CD4-positive, alpha-beta T cell (primary cell): ENCODE measurements at places on chromosomes 4 and X.

- no peak for DNase-seq
Measured at GRCh38 chrX:150352581-150352980, 10.5 kb upstream of the MAMLD1 start.

DNA sequence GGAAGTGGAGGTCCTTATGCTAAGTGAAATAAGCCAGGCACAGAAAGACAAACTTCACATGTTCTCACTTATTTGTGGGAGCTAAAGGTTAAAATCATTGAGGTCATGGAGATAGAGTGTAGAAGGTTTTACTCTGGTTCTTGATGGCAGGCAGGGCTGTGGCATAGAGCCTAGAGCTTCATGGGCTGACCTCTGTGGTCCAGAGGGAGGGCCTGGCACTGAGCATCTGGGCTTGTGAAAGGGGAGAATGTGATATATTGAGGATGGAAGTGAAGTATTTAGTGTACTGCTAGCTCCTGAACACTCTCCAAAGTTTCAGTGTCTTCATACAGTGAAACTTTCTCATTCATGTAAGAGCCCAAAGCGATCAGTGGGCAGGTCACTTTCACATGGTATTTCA lies 71.3 kb upstream of the ANXA3 start:
- DNase-seq, result no peak

GRCh38 chr4:16588149-16588548 lies 310.3 kb downstream of the LDB2 start:
- no peak for DNase-seq

DNA sequence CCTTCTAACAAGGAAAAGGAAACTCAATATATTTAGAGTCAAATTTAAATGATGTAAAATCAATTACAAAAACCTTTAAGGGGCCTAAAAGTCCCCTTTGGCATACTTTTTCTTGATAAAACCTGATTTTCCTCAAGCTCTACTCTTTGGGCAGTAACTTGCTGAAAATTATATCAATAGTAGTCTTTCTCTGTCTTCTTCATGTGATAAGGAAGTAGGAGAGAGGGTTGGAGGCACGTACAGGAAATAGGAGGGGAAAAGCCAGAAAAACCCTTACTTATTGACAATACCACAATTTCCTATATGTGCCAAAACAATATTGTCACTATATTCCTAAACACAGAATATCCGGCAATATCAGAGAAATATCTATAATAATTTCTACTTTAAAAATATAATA lies 9.6 kb downstream of the RHOH start:
- DNase-seq, result no peak

DNA sequence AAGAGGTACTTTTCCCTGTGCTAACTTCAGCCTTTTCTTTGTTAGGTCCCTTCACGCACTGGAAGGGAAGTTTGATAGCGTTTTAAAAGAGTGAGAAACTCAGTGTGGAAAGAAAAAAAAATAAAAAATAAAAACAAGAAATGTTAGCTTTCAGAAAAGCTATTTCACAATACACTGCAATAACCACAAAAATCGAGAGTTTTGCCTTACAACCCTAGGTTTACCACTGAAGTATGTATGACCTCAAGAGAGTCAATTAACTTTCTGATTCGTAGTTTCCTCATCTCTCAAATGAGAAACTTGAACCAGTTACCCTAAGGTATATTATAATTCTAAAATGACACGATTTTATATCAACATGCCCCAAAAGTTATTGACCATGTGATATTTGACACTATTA lies 93.9 kb upstream of the JADE1 start:
- no peak for DNase-seq

GRCh38 chr4:31187979-31188378 lies 467.8 kb downstream of the PCDH7 start:
- no peak for DNase-seq

- no peak for DNase-seq
Measured at GRCh38 chrX:123648028-123648810, 84.6 kb downstream of the THOC2 start.

GRCh38 chrX:152892999-152893891 lies 4.6 kb upstream of the ZNF185 start:
- no peak for DNase-seq

DNA sequence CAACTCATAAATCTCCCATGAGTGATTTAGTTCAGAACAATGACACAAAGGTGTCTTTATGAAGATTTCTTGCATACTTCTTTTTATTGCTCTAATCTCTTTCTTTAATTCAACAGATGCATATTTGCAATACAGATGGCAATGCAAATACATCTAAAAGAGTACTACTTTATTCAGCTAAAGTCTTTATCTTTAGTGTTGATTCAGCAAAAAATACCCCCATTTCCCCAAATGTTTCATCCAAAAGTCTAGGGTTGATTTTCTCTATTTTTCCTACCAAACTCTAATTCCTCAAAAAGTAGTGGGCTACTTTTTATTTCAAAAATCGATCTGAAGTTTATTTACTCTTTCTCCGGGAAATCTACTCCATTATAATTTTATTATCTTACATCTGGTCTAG lies 1055.2 kb downstream of the STIM2 start:
- no peak for DNase-seq

- DNase-seq, result no peak
Measured at GRCh38 chrX:154739952-154740465, 10.9 kb downstream of the GAB3 start.

- DNase-seq, result no peak
Measured at GRCh38 chrX:40552768-40553167, 28.0 kb upstream of the ATP6AP2 start.

DNA sequence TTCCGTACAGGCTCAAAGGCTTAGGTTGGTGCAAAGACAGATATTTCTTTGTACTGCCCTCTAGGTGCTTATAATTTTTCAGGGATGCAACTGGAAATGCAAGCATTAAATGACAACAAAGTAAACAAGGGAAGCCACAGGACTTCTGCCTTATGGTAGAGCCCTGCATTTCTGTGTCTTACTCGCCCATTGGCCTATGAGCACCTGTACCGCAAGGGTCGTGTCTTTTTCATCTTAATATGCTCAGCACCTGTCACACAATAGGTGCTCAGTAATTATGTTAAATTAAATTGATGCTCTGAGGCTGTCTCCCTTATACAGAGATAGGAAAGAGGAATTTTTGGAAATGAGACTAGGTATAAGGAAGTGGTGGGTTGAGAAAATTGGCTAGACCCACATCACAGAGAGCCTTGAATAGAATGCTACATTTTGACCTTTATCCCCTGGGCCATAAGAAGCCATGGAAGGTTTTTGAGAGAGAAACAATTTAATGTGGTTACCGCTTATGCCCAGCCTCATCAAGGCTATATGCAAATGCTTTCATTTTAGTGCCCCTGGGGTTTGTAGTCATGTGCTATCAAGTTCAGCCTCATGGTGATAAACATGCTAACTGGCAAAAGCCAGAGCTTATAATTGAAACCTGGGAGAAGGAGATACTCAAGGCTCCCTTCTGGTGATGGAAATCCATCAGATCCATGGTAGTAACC lies 16.3 kb downstream of the VSIG4 start:
- DNase-seq, result no peak

GRCh38 chrX:51876441-51876840 lies 17.0 kb upstream of the MAGED1 start:
- no peak for DNase-seq

DNA sequence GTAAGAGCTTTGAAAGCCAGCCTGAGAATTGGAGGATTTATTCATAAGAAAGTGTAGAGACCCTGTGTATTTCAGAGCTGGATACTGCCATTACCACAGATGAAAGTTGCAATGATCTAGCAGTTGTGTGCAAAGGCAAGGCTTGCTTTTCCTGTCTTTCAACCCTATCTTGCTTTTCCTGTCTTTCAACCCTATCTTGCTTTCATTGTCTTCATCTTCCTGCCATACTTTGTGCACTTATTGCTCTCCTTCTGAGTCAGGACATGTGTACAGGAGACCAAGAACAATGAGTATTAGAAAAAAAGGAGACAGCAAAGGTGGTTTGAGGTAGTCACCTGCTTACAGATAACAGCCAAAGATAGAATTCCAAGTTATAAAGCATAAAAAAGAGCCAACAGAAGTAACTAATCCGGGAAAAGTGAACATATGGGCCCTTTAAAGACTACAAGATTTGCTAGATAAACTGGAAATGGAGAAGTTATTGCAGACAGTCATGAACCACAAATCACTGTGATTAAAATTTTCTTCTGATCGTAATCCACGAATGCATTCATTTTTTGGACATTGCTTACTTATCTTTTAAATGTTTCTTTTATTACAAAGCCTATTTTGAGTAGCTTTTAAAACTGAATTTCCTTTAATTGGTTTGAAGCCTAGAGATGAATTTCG lies 17.2 kb downstream of the C1QTNF7 start:
- no peak for DNase-seq

GRCh38 chr4:126679303-126679702 lies 953.5 kb upstream of the INTU start:
- DNase-seq, result no peak

DNA sequence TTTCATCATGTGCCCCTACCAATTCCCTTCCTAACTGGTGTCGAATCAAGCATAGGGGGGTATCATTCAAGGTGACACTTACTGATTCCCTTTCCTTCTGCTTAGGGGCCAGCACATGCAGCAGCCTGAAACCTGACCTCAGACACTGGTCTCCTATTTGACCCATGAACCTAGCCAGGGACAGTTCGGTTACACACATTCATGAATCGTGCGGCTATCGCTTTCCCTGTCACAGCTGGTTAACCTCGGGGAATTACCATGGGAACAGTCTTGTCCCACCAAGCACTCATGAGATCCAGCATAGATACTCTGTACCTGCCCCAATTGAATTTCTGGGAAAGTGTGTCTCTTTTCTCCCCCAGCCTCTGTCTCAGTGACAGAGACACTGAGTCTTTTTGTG lies 140.4 kb downstream of the ZNF674 start:
- no peak for DNase-seq

DNA sequence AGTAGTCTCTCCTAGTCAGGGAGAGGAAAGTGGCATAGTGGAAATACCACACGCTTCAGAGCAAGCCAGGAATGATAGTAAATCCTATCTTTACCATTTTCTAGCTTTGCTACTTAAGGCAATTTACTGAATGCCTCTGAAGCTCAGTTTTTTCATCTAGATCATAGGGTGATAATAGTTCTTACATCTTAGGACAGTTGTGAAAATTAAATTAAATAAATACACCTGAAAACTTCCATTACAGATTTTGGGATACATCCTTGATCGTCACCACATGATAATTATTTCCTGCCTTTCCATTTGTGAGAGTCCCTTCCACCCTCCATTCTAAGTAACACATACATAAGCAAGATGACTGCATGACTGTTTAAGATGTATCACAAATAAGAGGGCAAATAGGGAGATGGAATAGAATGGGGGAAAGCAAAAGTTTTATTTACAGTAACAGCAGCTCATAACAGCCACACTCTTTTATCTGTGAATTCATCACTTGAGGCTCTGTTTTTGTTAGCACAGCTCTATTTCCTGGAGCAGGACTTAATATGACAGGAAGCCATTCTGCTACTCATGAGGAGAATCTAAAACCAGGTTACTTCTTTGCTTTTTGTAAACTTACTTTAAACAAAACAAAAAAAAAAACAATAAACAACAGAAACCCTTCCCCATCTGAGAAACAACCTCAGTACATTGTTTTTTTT lies 13.4 kb downstream of the P2RY10 start:
- DNase-seq, result no peak

- DNase-seq, result no peak
Measured at GRCh38 chr4:119841361-119841760, 212.8 kb upstream of the PDE5A start.

- DNase-seq, result no peak
Measured at GRCh38 chr4:101239665-101240064, 107.7 kb downstream of the PPP3CA start.

DNA sequence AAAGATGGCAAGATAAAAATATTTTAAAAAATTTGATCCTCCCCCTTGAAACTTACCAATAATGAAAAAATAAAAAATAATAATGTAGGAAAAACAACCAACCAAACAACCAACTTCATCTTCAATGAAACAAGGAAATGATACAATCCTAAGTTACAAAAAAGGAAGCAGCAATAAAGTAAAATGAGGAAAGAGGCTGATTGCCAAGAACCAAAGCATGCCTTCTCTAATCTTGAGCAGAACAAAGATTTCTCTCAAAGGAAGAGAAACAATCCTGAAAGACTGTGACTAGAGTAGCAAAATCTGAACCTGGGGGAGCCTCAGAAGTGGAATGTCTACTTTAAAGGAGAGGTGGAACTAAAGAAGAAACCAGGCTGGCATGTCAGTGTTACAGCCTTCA lies 10.9 kb upstream of the WDFY3 start:
- no peak for DNase-seq

- DNase-seq, result no peak
Measured at GRCh38 chr4:114208574-114209151, 229.2 kb upstream of the ARSJ start.

DNA sequence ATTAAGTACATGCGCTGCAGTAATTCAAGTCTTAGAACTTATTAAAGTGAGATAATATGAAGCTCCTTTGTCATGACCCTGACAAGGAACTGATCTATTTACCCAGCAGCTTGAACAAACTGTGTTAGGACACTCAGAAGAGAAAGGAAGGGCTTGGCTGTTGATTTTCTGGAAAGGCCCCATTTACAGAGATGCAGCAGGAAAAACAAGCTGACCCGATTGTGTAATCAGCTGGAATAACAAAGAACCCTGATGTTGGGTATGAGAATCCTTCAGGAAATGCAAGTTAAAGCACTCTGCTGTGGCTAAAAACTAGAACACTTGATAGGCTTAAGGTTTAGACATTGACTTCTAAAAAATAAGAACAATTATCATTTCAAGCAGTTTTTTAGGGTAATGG lies 64.8 kb downstream of the TBC1D9 start:
- no peak for DNase-seq

GRCh38 chr4:152063621-152064240 lies 302.9 kb upstream of the GATB start:
- DNase-seq, result peak; percentile 75
